ENCODE measurements at places on chromosomes 5 and 9. TPM values are rescaled to one million over a fixed set of nuclear protein-coding genes. Genes with fewer than 3 reads are reported as not detected.

PTGS1 gene
- total RNA-seq = 3.0 TPM

PTGER4 gene
- total RNA-seq = 314 TPM

TEX48 gene
- not detected for total RNA-seq

LTC4S gene
- 6.8 TPM for total RNA-seq

SHC3 gene
- not detected for total RNA-seq

ISL1 gene
- not detected for total RNA-seq

NIM1K gene
- total RNA-seq = 0.76 TPM

CFAP157 gene
- total RNA-seq = not detected

RAB14 gene
- 49.8 TPM for total RNA-seq

PRKACG gene
- not detected for total RNA-seq

DDX4 gene
- total RNA-seq = not detected

LPAR1 gene
- total RNA-seq = not detected

NSG2 gene
- total RNA-seq = not detected

LEAP2 gene
- 1.0 TPM for total RNA-seq

LRRC14B gene
- total RNA-seq = not detected

MCIDAS gene
- not detected for total RNA-seq

NEK6 gene
- total RNA-seq = 7.8 TPM

PDE8B gene
- total RNA-seq = not detected

HTR4 gene
- not detected for total RNA-seq

ACER2 gene
- total RNA-seq = 1.8 TPM

HNRNPA0 gene
- 37.6 TPM for total RNA-seq

TBC1D13 gene
- 21.6 TPM for total RNA-seq

TTC23L gene
- 0.96 TPM for total RNA-seq

RPS14 gene
- total RNA-seq = 3,455 TPM

PALM2AKAP2 gene
- total RNA-seq = not detected

SPINK4 gene
- total RNA-seq = not detected

PCSK5 gene
- 12.0 TPM for total RNA-seq

PCDHGA2 gene
- not detected for total RNA-seq

TAF11L9 gene
- total RNA-seq = not detected

FOXI1 gene
- not detected for total RNA-seq

DIMT1 gene
- 20.0 TPM for total RNA-seq

HBEGF gene
- 3.2 TPM for total RNA-seq

STPG3 gene
- total RNA-seq = not detected

MSX2 gene
- not detected for total RNA-seq

TAF1L gene
- total RNA-seq = 0.05 TPM

SH3RF2 gene
- total RNA-seq = not detected

CCDC180 gene
- total RNA-seq = 11.4 TPM

EQTN gene
- not detected for total RNA-seq

PCDHA9 gene
- not detected for total RNA-seq

LAMC3 gene
- total RNA-seq = 0.50 TPM

PCDHA3 gene
- not detected for total RNA-seq

GPR151 gene
- total RNA-seq = not detected

PFN3 gene
- not detected for total RNA-seq

SLCO6A1 gene
- not detected for total RNA-seq

MAP1B gene
- total RNA-seq = 1.4 TPM

PCDHA1 gene
- total RNA-seq = not detected

ECSCR gene
- not detected for total RNA-seq

PLAC8L1 gene
- not detected for total RNA-seq

NCS1 gene
- total RNA-seq = 0.12 TPM

CCL19 gene
- total RNA-seq = not detected

CMBL gene
- total RNA-seq = 0.22 TPM

CDH18 gene
- not detected for total RNA-seq
